ENCODE measurements at places on chromosomes 1 and 21.

GRCh38 chr1:40820911-40821693 is 37.5 kb downstream of the KCNQ4 start:
- DNase-seq = no peak

- no peak for DNase-seq
Observed at GRCh38 chr1:221565711-221566110, 176.2 kb downstream of the DUSP10 start.

DNA sequence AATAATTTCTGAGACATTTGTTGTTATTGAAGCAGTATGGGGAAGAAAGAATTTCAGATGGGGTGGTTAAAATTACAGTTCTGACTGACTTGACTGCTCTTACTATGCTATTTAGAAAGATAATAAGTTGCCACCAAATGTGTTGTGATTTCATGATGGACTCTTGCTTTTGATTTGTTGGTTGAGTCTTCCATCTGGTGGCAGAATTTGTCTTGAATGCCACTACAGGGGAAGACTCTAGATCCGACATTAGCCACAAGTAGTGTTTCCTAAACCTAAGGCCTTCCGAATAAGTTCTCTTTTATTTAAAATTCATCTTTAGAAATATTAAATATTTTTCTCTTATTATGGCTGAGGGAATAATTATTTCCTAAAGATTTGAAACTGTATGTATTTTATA is 190.9 kb upstream of the ADGRL4 start:
- no peak for DNase-seq

DNA sequence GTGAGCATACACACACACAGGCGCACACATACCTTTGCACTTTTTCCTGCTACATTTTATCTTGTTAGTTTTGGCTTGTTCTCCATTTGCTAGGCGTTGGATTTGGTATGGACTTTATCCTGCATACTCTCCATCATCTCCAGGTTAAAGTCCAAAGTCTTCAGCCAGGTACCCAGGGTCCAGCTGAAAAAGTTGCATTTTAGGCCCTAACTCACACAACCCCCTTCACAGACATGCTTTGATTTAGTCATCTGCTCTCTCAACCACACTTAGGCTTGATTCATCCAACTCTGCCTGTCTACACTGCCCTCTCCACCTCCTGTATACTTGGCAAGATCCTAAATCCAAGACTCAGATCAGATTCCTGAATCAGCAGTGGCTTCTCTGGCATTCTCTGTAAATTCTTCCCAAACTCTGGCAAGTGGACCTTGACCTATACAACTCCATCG is 10.7 kb upstream of the LAMB3 start:
- DNase-seq = no peak

DNA sequence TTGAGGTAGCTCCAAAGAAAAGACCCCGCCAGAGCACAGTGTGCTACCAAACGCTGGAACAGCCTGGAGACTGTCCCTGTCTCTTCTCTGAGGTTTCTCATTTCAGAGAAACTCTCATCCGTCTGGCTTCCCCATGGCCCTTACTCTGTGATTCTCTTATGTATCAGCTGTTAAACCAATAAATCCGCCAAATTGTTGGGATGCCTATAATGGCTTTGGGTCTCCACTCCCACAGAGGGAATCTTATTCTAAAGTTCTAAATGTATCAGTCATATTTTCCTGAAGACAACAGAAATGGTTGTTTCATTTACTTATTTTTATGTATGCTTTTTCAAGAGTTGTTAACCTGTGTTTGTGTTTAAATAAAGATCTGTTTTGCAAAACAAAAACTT is 4.0 kb downstream of the ERG start:
- no peak for DNase-seq

DNA sequence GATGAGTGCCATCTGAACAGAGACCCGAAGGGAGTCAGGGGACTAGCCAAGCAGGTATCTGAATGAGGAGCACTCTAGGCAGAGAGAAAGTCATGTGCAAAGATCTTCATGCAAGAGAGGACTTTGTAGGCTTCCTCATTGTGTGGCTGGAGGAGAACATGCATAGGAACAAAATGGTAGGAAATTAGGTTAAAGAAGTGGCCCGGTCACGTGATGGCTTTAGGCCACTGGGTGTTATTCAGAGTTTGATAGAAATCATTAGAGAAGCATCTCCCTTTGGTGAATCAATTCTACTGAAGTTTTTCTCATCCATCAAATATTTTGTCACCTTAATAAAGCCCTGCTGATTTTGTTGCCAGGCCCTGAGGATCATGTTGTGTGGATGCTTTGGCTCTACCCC is 45.8 kb upstream of the KCTD3 start:
- no peak for DNase-seq

DNA sequence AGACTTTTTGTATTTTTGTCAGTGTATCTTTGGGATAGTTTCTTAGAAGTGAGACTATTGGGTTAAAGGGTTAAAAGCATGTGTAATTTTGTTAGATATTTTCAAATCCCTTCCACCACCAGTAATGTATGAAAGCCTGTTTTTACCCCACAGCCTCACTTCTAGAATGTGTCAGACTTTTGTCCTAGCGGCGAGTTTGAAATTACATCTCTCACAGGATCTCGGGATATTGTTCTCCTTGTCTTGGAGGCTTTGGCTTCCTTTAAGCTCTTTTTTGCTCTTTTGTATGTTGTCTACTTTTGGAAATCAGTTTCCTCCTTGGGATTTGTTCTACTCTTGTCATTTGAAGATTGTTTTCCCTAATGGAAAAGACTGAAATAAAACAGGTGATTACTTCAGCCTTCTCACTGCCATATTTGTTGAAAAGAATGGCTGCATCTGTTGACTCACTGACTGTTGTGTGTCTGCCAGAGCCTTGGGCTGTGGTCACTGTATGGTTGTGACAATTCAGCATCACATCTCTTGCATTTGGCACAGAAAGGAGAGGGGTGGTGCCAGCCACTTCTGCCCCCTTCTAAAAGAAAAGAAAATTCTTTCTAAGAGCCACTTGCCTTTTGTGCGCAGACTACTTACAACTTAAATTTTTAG is 22.6 kb downstream of the ST3GAL3 start:
- no peak for DNase-seq

DNA sequence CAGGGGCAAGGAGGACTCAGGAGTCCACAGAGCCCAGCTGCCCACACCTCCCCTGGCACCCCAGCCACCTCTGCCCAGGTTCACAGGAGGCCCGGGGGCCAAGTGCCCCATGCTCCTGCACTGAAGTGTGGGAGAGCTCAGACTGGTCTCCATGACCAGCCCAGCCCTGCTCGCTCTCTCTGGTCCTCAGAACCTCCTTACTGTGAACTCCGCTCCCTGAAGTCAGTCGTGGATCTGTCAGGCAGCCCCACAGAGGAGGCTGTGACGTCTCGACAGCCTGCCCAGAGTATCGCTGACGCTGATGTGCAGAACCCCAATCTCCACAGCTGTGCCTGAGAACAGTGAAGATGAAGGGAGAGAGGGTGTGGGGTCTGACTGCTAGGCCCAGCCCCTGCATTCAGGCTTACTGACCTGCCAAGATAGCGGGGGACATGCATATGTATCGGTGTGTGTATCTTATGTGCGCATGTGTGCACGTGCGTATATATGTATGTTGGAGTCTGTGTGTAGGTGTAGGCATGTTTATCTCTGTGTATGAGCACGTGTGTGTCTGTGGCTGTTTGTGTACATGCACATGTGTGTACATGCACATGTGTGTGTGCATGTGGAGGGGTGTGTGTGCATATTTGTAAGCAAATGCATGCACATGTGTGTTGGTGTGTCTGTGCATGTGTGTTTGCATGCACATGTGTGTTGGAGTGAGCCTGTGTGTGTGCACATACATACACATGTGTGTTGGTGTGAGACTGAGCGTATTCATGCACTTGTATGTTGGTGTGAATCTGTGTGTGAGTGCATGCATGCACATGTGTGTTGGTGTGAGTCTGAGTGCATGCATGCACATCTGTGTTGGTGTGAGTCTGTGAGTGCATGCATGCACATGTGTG is 118.5 kb upstream of the ARHGEF16 start:
- no peak for DNase-seq

- DNase-seq = no peak
Observed at GRCh38 chr1:156880473-156880872, 13.0 kb upstream of the PEAR1 start.

DNA sequence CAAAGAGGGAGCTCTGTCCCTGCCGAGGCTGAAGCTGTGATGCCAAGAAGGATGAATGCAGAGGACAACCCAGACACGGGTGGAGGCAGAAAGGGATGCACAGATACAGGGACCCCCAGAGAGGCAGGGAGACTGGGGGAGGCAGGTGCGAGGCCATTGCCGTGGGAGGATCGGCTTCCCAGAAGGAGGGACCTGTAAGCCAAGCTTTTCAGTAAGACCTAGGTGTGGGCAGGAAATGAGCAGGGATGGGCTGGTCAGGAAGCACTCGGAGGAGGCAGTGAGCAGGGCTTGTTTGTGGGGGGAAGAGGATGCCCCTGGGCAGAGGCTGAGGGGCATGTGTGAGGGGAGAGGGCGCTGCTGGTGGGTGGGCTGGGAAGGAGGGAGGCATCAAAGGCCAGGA is 67.7 kb upstream of the WNT4 start:
- DNase-seq = no peak

- no peak for DNase-seq
Observed at GRCh38 chr1:44405798-44406736, 1.0 kb downstream of the RNF220 start.

DNA sequence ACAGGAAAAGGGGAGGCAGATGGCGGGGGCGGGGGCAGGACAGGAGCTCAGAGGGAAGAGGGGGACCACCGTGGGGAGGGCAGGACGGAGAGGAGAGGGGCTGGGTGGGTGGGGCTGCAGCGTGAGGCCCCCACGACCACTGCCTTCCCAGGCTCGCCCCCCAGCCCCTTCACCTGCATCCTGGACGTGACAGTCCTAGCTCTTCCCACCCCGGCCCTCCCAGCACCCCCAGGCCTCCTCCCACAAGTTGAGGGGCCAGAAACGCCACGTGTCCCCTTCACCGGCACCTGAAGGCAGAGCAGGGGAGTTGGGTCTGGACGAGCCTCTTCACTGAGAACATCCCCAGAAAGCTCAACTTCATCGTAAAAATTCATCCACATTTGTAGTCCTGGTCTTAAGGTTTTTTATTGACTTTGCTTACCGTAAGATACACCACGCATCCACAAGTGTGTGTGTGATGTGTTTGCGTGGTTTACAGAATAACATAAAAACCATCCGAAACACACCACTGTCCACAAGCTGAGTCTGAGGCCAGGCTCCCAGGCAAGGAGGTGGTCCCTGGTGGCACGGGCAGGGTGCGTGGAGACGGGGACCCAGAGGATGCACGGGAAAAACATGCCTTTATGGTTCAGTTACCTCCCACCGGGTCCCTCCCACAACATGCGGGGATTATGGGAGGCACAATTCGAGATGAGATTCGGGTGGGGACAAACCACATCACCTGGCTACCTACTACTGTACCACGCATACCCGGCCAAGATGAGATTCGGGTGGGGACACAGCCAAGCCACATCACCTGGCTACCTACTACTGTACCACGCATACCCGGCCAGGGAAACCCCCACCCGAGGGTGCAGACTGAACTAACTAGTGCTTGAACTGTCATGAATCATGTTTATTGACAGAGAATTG is 13.9 kb upstream of the COL18A1 start:
- no peak for DNase-seq

- DNase-seq = peak; percentile 26
Observed at GRCh38 chr1:15994590-15995351, 9.3 kb upstream of the SRARP start.

DNA sequence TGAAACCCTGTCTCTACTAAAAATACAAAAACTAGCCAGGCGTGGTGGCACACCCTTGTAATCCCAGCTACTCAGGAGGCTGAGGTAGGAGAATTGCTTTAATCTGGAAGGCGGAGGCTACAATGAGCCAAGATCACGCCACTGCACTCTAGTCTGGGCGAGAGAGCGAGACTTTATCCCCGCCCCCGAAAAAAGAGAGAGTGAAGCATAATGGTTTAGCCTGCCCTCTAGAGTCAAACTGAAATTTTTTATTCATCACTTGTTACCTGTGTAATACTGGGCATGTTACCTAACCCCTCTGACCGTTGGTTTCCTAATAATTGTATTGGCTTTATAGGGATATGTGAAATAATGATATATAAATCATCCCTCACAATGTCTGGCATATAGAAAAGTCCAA is 18.8 kb downstream of the GPR52 start:
- DNase-seq = no peak

- DNase-seq = peak; percentile 4
Observed at GRCh38 chr1:207997486-207998268, 86.8 kb upstream of the CD34 start.

DNA sequence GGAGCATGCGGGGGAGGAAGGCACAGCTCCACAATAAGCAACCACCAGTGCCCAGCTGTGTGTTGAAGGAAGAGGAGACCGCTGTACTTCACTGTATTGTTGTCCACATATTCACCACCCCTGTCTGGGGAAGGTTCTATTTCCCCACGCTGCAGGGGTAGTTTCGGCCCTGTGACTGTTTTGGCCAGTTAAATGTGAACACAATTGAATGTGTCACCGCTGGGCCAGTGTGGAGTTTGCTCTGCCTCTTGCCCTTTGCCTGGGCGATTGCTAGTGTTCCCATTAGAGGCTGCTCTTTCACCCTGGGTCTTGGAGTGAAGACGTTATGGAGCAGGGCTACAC is 32.6 kb downstream of the UBE4B start:
- DNase-seq = no peak

DNA sequence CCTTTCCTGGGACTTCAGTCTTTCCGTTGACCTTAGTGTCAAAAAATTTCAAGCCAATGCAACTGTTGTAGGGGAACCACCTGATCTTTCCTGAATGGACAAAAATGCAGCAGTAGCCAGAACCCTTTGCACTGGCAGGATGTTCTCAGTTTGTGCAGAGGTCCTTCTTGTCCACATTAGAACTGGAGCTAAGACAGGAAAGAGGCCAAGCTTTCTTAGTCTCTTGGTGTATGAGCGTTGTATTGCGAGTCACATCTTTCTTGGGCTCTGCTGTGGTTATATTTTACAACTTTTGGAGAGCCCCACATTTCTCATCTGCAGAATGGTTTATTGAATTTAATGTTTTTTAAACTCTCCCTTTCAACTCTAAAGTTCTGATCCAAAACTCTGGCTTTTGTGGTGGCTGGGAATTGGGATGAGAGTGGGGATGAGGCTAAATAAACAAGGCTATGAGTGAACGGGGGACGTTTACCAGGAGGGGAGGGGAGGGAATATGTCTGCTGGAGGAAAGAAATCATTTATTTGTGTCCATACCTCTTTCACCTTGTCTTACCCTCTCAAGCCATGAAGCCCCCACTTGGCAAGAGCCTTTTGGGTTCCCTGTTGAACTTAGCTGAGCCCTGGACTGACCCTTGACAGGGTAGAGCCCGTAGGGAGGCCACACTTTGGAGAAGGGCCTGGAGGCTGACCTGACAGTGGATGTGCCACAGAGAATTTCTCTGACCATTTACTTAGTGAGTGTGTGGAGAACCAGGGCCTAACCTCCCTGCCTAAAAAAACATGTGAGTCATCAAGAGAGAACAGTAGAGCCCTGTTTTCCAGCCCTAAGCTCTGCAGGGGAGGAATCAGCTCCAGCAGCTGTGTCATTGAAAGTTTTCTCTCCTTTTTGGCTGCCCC is 586 bp downstream of the CHI3L2 start:
- no peak for DNase-seq

DNA sequence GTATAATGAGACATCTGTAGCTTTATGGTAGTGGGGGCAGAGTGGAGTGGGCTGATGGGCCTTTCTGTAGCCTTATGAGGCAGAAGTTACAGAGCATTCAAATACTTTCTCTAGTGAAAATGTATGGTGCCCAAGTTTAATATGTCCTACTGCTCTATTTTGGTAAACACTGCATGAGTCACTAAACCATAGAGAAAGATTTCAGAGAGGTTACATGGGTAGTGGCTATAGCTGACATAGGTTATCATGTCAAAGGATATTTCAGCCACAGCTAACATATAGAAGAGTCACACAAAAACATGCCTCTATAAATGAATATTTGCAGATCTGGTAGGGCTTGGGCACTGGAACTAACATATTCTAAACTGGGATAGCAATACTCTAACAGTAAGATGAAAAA is 212.4 kb upstream of the USP25 start:
- DNase-seq = no peak

All from activated T-helper 9 cell treated with anti-CD3 and anti-CD28 coated beads, Interleukin-2, amount 50 U/mL, for 16 hours (primary cell).